ENCODE measurements at places on chromosomes 11 and 22. TPM values are rescaled to one million over a fixed set of nuclear protein-coding genes. Genes with fewer than 3 reads are reported as not detected.

Gene C11orf42
- total RNA-seq = not detected

DNA sequence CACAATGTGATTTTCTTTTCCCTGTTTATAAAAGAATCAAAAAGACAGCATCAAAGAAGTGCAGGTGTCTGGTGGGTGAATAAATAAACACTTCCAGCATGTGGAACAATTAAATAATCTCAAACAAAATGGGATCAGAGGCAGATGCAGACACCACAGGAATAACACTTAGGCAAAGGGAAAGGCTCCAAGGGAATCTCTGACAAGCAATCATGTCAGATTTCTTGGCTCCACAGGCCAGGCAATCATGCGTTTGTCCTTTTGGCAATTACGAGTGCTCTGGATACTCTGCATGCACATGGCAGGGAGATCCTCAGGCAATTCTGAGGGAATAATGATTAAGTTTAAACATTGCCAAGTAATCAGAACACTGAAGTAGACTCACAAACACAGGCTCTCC lies 403.5 kb upstream of the LUZP2 start:
- DNase-seq = no peak

Gene PRODH
- not detected for total RNA-seq

DNA sequence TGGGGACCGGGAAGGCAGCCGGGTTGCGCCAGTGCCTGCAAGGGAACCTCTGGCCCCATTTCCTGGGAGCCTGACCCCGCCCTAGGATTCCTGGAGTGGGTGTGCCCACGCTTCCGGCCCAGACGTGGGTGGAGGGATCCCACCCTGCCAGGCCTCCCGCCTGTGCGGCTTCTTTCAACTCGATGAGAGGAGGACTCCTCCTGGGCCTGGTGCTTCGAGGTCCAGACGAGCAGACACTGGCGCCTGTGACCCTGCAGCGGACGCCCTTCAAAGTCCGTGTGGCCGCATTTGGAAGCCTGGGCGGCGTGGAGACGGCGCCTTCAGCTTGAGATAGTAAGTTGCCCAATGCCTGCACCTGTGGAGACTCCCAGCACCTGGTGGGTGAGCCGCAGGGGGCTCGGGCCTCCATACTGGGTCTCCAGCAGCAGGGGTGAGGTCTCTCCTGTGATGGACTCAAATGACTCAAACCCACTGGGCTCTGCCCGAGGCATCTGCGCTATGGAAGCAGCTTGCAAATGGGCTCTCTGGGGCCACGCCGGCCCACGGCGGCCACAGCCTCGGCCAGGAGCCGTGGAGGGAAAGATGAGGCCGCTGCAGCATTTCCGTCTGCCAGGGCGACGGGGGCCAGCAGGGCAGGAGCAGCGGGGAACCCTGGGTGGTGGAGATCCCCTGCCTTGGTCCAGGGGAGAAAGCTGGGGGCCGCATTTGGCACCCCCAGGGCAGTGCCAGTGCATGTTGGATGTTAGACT lies 64.3 kb upstream of the PPARA start:
- DNase-seq = peak; percentile 90

GRCh38 chr11:111422494-111423249 lies 43.6 kb upstream of the POU2AF1 start:
- peak; percentile 62 for DNase-seq

- DNase-seq = no peak
These were observed 1024.0 kb upstream of the CNTN5 start for GRCh38 chr11:97996762-97997161.

Gene KCNE3
- 0.11 TPM for total RNA-seq

Gene C11orf97
- not detected for total RNA-seq

GRCh38 chr11:112381578-112381977 lies 120.9 kb upstream of the PLET1 start:
- DNase-seq = no peak

Gene P2RX3
- total RNA-seq = not detected

- DNase-seq = peak; percentile 19
These were observed 963.4 kb upstream of the CCDC90B start for GRCh38 chr11:84249344-84250135.

Gene MPPED2
- not detected for total RNA-seq

GRCh38 chr11:62832336-62833234 lies at the start of gene TEX54:
TEX54 (minus strand) TSS chr11:62832841.
- peak; percentile 77 for DNase-seq

Gene GGTLC2
- total RNA-seq = not detected

DNA sequence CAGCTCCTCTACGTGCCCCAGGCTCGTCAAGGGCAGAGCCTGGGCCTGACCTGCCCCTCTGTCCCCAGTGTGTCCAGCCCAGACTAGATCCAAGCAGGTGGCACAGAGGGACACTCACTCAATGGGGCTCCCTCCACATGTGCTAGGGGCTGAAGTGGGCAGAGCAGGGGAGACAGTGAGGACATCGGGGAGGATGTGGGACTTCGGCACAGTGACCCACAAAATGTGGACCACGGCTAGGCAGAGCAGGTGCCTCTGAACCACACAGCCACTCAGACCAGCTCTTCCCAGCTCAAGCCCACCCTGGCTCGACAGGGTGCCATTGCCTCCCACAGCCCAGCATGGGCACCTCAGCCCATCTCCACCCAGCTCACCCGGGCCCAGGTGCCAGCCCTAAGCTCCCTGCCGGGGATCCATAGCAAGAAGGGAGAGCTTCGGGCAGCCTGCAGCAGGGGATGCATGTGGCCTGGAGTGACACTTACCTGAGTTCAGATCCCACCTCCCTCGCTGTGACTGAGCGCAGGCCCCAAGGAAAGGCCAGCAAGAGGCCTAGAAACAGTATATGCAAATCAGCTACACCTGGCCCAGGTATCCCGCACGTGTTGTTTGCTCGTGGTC lies 46.9 kb upstream of the RTL6 start:
- DNase-seq = no peak

Gene ZNF214
- 2.1 TPM for total RNA-seq

DNA sequence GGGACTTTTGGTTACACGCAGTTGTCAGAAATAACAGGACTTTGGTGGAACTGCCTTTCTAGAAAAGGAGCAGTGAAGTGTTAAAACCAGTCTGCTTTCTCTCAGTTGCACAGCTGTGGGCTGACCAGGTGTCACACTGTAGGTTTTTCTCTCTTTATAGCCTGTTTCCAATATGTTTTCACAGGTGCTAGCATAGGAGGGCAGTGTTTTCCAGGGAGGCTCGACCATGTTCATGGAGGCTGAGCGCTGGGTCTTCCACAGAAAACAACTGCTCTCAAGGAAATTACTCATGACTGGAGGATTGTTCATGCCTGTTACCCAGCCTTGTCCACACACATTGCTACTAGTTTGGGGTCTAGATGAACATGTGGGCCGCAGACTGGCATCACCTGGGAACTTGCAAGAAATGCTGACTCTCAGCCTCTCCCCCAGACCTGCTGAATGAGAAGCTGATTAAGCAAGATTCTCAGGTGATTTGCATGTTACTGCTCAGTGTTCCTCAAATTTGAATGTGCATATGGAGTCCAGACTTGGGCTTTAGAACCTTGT lies 157.7 kb downstream of the MAML2 start:
- no peak for DNase-seq

- DNase-seq = peak; percentile 26
These were observed 4.3 kb downstream of the TOB2 start for GRCh38 chr22:41442240-41442792.

DNA sequence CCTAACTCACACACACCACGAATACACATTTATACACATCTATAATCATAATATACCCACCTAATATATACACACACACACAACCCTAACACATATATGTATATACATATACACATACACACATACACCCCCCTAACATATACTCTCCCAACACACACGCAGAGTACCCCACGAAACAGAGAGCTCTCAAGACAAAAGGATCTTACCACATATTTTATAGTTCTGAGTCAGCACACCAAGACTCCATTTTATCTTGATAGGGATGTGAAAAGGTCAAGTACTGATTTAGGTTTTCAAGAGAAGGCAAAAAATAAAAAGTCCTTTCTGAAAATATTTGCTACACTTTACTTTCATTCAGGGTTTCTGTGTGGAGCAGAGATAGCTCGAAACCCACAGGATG lies 1207.2 kb downstream of the LRRC4C start:
- no peak for DNase-seq

- DNase-seq = peak; percentile 67
These were observed 85.0 kb downstream of the SERGEF start for GRCh38 chr11:17927681-17928343.

- peak; percentile 61 for DNase-seq
These were observed 478 bp downstream of the FAU start for GRCh38 chr11:65121447-65121864.

Gene RAG2
- not detected for total RNA-seq

- no peak for DNase-seq
These were observed 7.0 kb downstream of the DERL3 start for GRCh38 chr22:23831781-23832180.

Gene WT1
- not detected for total RNA-seq
